ENCODE measurements at places on chromosomes 16 and 17.

- DNase-seq = no peak
These were observed 674.3 kb downstream of the WWOX start for GRCh38 chr16:78773706-78774105.

DNA sequence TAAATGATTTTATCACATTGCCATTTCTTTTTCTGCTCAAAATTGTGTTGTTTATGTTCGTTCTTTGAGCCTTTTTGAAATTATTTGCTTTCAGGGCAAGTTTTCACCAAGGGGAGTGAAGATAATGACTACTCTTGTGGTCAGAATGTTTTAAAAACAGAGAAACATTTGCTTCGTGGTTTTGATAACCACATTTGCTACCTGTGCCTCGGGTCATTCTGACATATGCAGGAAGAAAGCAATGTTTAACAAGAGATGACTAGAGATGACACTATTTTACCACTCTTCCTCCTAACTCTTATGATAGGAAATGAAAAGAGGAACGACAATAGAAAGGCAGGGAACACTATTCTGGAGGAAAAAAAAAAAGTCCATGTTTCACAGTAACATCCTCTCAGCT is 1496.5 kb upstream of the GOT2 start:
- DNase-seq = no peak

DNA sequence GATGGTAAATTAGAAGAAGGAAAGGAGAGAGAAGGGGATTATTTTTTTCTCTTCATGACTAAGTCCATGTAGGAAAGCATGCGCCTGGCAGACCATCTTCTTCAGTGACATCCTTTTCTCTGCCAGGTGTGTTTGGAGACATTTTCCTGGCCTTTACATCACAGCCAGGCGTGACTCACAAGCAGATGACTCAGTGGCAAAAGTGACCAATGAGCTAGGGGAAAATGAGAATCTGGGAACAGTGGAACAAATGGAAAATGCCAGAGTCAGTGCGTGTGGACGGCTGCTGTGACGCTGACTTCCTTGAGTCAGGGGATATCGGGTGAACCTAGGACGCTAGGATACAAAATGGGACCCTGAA is 9.4 kb downstream of the KIAA0513 start:
- DNase-seq = no peak

- DNase-seq = no peak
These were observed 40.0 kb upstream of the CCR7 start for GRCh38 chr17:40605306-40605705.

DNA sequence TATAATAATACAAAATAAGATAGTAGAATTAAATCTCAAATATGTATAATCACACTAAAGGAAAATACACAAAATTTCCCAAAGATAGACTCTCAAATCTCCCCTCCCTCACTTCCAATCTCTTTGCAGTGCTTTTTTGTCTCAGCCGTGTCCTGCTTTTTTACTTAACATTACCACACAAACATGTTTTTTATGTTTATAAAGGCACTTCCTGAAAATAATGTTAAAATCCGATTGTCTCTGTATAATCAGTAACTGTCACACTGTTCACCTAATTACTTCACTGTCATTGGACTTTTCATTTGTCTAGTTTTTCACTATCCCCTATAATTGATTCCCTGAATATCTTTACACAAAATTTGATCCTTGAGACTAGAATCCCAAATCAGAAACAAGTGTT is 38.2 kb upstream of the ALDH3A2 start:
- no peak for DNase-seq

- no peak for DNase-seq
These were observed 177.7 kb downstream of the MYO1D start for GRCh38 chr17:32699247-32699646.

DNA sequence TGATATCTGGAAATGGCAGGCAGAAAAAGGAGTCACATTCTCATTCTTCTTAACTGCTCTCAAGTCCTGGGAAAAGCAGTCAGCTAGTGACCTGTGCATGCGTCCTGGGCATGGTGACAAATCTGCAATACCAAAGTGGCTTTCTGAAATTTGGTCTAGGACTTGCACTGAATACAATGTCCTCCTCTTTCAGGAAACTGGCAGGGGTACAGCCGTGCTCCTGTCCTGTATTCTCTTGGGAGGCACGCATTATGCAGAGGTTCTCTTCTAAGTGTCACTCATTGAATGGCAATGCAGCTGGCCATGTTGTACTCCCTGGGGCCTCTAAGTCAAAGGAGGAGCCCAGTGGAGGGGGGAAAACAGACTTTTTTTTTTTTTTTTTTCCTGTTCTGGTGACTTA is 10.6 kb downstream of the PHF12 start:
- DNase-seq = no peak

Data from fibroblast of skin of left quadriceps (primary cell).